ENCODE measurements at places on chromosomes 2 and 18. TPM values are rescaled to one million over a fixed set of nuclear protein-coding genes. Genes with fewer than 3 reads are reported as not detected.

Gene DNAJC5G
- not detected for total RNA-seq

Gene SLC9A4
- total RNA-seq: 0.08 TPM

Gene CYP27A1
- not detected for total RNA-seq

Gene CYBRD1
- 1.2 TPM for total RNA-seq

Gene PLCL1
- total RNA-seq: 0.08 TPM

Gene CROCC2
- not detected for total RNA-seq

Gene ABHD1
- 0.23 TPM for total RNA-seq

Gene SIX2
- not detected for total RNA-seq

Gene RNF152
- not detected for total RNA-seq

Gene NEB
- total RNA-seq: 0.40 TPM

Gene TMEM182
- 4.4 TPM for total RNA-seq

Gene DCC
- total RNA-seq: not detected

Gene TTC32
- total RNA-seq: 21.9 TPM

Gene PFN4
- total RNA-seq: 0.26 TPM

Gene SRD5A2
- total RNA-seq: not detected

Gene IL18R1
- total RNA-seq: 50.2 TPM

Gene YIPF4
- 26.5 TPM for total RNA-seq

Gene FIGN
- not detected for total RNA-seq

Gene TDRD15
- total RNA-seq: not detected

Gene RUFY4
- 0.81 TPM for total RNA-seq

Gene ERFE
- total RNA-seq: 0.50 TPM

Gene CD28
- total RNA-seq: 25.6 TPM

Gene SOX11
- not detected for total RNA-seq

Gene MOGAT1
- not detected for total RNA-seq

Gene GRHL1
- total RNA-seq: 0.57 TPM

Gene KCNJ3
- not detected for total RNA-seq

Gene OTOS
- not detected for total RNA-seq

Gene KIAA2012
- total RNA-seq: not detected

Gene POTEC
- not detected for total RNA-seq

Gene RND3
- not detected for total RNA-seq

Gene SULT1C3
- total RNA-seq: not detected

Gene ACADL
- not detected for total RNA-seq

Gene RPRM
- total RNA-seq: 0.24 TPM

Gene IL1A
- not detected for total RNA-seq

Gene ALPP
- not detected for total RNA-seq

Gene KCNE4
- total RNA-seq: not detected

Gene LDLRAD4
- 35.7 TPM for total RNA-seq

Gene PLGLB1
- 3.7 TPM for total RNA-seq

Gene MYL12B
- 404 TPM for total RNA-seq

Gene LRRC30
- not detected for total RNA-seq

Gene MEIS1
- not detected for total RNA-seq

Gene CRYBA2
- total RNA-seq: not detected

Gene SH3BP4
- not detected for total RNA-seq

Gene ERICH2
- not detected for total RNA-seq

Gene KCNG2
- not detected for total RNA-seq

Gene EMILIN2
- 34.6 TPM for total RNA-seq

Gene BCL2
- 140 TPM for total RNA-seq

Gene MRPL19
- total RNA-seq: 39.5 TPM

Gene MATN3
- total RNA-seq: not detected

Gene ST6GAL2
- not detected for total RNA-seq

Gene CDCA7
- 115 TPM for total RNA-seq

Data from activated CD8-positive, alpha-beta T cell treated with anti-CD3 and anti-CD28 coated beads, Interleukin-2, amount 10 ng/mL, durations not matched to agents 7 days and 5 days (primary cell).